KBM-7 (cell line): ENCODE measurements at places on chromosomes 16 and 17.

- no peak for DNase-seq
Observed at GRCh38 chr16:27402569-27402963, 592 bp downstream of the IL21R start.

DNA sequence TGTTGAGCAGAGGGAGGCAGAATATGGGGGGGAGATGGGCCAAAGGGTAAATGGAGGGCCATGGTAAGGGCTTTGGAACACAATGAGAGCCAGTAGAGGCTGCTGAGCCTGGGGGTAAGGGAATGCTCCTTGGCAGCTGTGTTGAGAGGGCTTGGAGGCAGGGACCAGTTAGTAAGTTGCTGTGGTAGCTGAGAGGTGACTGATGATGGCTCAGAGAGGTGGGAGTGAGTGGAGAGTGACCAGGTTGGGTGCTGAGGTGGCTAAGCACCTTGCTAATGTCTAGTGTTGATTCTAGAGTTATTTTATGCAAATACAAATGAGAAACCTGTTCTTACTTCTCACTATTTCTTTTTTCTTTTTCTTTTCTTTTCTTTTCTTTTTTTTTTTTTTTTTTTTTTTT, 10.8 kb downstream of the SBK1 start:
- no peak for DNase-seq

DNA sequence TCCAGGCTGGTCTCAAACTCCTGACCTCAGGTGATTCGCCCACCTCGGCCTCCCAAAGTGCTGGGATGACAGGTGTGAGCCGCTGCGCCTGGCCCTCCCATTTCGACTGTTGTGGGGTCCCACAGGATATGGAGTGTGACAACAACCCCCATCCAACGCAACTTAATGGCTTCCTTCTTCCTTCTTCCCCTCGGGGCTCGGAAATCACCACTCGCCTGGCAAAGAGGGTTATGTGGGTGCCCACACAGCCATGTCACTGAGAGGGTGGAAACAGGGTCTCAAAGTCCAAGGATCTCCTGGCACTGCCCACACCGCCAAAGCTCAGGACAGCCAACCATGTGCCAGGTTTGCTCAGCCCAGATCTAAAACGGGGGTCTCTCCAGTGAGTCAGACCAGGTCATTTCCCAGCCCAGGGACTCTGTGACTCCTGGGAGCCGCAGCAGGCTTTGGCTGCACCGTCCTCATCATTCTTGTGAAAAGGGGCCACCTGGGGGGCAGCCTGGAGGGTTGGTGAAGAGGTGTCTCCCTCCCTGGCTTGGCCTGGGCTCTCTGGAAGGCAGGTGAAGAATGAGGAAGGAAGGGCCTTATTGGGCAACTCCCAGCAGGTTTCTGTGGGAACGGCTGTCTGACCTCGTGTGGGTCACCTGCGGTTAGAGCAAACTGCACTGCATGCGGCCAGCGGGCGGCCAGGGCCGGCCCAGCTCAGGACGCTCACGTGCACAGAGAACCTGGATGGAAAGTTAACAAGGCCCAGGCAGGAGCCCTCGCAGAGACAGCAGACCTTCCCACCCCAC, 25.3 kb upstream of the LITAF start:
- peak; percentile 79 for DNase-seq

DNA sequence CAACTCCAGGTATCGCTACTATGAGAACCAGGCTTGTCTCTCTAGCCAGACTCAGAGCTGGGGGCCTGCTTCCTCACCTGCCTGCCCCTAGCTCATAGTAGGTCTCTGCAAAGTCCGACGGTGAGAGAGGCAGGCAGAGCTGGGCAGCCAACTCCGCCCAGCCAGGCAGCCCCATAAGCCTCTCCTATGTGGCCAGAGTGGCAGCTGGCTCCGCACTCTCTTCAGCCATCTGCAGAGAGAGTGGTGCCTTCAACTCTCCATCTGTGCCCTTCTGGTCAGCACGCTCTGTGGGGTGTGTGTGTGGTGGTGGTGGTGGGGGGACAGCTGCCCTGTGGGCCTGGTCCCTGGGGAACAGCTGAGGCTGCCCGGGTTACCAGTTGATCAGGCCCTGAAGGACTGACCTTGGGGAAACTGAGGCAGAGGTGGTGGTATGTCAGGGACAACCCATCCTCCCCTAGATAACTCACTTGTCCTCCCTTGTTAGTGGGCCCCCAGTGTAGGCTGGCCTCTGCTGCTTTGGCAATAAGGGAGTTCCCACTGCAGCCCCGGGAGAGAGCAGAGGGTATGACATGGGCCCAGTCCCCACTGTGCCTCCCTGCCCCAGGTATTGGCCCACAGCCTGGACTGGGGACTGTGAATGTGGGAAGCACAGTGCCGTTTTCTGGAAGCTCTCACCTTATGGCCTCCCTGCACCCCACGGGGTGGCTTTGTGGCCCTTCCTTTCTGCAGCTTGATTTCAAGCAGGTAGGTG, 1.8 kb upstream of the ADGRG1 start:
- DNase-seq, result no peak

DNA sequence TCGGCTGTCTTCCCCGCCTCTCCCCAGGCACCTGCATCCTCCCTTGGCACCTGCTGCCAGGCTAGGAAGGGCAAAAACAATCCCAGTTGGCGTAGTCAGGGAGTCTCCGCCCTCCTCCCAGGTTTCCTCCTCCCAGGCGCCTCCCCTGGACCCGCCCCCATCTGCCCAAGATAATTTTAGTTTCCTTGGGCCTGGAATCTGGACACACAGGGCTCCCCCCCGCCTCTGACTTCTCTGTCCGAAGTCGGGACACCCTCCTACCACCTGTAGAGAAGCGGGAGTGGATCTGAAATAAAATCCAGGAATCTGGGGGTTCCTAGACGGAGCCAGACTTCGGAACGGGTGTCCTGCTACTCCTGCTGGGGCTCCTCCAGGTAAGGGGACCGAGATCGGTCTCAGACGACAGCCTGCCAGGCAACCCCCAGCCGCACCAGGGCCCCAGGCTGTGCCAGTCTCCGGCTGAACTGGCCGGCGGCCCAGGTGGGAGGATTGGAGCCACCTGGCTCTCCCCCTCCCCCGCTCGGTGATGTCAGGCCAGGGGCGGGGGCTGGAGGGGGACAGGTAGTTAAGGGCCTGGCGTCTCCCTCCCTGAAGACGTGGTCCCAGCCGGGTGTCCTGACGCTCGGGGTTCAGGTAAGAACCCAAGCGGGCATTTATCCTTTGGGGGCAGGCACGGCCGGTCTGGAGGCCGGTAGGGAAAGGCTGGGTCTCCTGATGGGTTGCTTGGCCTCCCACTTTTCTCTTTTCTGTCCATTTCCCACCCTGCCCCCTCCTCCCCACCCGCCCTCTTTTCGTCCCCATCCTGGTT, at the start of gene GRB7:
Gene GRB7, plus strand, starts transcription at position 179 of the 808 bp plus-strand sequence. CDS start 4,364 bp downstream, outside the sequence.
- DNase-seq, result no peak

DNA sequence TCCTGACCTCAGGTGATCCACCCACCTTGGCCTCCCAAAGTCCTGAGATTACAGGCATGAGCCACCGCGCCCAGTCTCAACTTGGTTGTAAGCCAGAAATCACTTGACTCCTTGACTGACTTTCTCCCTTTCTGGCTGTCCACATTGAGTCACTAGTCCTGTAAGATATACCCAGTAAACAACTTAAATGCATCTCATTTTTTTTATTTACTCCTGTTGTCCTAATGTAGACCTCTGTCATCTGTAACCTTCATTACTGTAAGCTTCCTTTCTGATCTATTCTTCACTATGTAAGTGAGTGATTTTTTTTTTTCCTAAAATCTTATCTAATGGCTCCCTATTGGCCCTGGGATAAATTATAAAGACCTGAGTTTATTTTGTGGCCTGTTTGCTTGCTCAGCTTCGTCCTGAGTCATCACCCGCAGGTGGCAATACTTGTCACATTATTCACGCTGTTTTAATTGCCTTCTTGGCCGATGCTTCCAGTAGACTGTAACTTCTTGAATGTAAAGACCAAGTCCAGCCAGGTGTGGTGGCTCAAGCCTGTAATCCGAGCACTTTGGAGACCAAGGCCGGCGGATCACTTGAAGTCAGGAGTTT, 41.0 kb downstream of the PAFAH1B1 start:
- DNase-seq, result no peak

DNA sequence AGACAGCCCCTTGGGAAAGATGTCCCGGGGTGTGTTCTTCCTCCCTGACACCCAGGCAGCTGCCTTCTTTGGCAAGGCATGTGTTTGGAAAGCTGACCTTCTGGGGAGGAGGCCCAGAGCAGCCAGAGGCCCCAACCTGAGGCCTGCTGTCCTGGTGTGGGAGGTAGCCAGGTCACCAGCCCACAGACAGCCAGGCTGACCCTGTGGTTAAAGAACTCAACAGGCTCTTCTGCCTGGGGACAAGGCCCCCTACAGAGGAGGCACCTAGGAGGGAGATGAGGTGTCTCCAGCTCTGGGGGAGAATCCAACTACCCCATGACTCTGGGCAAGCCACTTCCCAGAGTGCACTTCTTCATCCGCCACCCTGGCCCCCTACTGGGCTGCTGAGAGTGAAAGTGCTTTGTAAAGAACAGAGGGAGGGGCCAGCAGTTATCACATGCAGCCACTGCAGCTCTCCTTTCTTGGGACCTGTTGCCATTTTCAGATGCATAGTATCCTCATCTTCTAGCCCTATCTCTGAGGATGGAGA, 13.1 kb upstream of the SREBF1 start:
- DNase-seq, result peak; percentile 80

DNA sequence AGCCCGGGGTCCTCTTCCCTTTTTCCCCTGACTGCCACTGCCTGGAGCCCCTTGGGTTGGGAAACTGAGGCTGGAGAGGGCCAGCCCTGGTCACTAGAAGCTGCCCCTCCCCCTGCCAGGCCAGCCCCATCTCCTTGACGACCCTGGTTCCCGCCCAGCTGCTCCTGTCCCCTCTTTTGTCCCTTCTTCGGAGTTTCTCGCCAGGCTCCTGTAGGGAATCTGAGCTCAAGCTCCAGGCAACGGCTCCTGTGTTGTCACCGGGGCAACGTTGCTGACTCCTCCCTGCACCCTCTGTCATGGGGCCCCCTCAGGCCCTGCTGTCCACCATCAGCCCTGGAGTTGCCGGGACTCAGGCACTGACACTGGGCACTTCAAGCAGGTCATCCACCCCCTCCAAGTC, 5.7 kb downstream of the LLGL1 start:
- no peak for DNase-seq

- DNase-seq, result no peak
Observed at GRCh38 chr16:12811441-12812383, 8.0 kb upstream of the CPPED1 start.

- no peak for DNase-seq
Observed at GRCh38 chr16:48444574-48444973, 59.4 kb upstream of the SIAH1 start.

DNA sequence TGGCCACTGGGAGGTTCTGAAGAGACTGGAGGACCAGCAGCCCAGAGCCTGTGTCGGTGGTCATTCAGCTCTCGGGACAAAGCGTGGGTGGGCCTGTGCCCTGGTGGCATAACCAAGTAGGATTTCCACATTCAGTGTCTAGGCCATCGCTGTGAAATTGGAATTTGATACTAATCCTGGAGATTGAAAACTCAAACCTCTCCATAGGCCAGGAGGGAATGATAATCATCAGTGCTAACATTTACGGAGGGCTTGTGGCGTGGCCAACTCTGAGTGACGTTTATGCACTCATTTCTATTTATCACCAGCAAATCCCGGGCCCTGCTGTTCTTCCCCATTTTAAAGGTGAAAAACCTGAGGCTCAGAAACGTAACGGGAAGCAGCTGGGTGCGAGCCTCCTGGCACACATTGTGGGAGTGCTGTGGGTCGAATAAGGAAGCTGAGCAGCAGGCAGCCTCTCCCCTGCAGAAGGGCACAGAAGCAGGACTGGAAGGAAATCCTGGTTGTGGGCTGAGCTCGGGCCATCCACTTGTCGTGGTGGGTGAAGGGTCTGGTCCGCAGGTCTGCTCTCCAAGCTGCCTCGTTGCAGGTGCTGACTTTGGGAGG, 33.1 kb downstream of the RAI1 start:
- peak; percentile 89 for DNase-seq

DNA sequence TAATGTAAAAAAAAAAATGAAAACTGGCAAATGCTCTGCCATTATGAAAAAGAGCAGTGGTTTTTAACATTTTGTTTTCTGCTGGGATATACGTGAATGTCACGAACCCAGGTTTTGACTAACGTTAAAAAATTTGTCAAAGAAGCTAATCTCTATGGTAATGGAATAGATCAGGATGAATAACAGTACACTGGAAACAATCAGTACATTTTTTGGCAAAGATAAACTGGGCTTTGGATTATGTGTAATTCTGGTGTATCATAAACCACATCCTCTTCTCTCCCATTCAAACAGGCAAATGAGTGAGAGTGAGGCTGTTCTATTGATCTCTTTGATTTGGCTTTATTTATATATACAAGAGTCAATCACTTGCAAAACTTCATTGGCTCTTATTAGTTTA, 207.0 kb upstream of the IRX3 start:
- DNase-seq, result no peak

- no peak for DNase-seq
Observed at GRCh38 chr17:45451131-45451530, 18.5 kb upstream of the ARHGAP27 start.

- DNase-seq, result no peak
Observed at GRCh38 chr17:82384730-82385481, 13.3 kb downstream of the UTS2R start.
